ENCODE measurements at places on chromosomes 1 and 21. TPM values are rescaled to one million over a fixed set of nuclear protein-coding genes. Genes with fewer than 3 reads are reported as not detected.

- DNase-seq = peak; percentile 1
Observed at GRCh38 chr1:190453550-190453949, 24.1 kb downstream of the BRINP3 start.

- DNase-seq = peak; percentile 97
Observed at GRCh38 chr1:115829023-115829674, 11.8 kb downstream of the NHLH2 start.

DNA sequence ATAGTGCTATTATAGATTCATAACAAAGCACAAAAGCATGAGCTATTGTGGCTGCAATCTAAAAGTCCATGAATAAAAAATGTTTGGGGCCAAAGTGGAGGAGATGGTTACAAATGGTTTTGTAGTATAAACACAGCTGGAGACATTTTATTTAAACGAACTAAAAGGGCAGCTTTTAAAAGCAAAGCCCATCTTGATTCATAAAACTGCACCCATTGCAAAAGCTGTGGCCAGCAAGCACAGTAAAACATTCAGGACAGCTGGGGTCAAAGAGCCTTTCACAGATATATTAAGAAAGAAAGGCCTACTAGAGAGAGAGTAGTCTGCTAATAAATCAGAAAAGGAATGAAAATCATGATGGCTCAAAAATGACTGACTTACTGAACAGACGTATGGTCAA lies 520.8 kb downstream of the NUF2 start:
- DNase-seq = no peak

GRCh38 chr1:5836776-5837440 lies 155.3 kb downstream of the NPHP4 start:
- no peak for DNase-seq

MARK1 gene
- polyA plus RNA-seq = 0.18 TPM

RHBG gene
- not detected for polyA plus RNA-seq

DNA sequence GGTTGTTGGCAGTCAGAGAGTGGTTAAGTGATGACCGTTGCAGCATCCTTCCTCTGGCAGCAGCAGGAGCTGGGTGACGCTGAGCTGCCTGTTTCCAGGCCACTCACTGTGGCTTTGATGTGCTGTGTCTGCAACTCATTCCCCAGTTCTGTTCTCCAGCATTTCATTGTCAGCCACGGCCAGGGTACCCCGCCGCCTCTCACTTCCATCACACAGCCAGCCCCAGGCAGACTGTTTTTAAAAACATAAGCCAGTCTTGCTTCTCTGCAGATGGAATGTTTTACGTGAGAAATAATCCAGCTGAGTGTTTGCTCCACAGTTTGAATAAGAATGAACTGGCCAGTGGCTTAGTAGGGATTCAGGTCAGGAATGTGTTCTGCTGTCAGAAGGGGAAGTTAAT lies 21.5 kb upstream of the ST6GALNAC3 start:
- peak; percentile 31 for DNase-seq

- DNase-seq = peak; percentile 67
Observed at GRCh38 chr21:27301220-27301619, 334.3 kb upstream of the ADAMTS5 start.

DNA sequence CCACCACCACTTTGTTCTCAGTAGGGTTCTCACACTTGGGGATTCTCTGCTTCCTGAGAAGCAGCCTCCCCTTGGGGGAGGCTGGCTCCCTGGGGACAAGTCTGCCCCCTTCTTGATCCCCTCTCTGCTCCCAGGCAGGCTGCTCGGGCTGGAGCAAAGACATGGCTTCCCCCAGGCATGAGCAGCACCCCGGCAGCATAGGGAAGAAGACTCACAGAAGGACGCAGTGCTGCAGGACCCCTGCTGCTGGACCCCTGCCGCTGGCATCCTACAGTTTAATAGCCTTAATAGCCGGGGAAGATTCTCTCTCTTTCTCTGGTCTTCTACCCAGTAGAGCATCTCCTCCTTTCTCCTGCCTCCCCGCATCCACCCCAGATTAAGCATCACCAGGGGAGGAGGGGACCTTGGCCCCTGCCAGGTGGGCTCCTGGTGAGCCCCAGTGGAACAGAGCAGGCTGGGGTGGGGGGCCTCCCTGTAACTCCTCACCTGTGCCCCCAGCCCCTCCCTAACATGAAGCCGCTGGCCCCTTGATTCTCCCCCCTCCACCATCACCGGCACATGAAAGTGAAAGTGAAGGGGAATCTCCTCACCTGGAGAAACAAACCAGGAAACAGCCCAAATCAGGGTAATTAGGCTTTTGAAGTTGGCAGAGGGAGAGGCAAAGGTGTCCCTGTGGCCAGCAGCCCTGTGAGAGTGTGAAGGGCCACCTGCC lies 2.5 kb downstream of the WNT3A start:
- DNase-seq = no peak

DNA sequence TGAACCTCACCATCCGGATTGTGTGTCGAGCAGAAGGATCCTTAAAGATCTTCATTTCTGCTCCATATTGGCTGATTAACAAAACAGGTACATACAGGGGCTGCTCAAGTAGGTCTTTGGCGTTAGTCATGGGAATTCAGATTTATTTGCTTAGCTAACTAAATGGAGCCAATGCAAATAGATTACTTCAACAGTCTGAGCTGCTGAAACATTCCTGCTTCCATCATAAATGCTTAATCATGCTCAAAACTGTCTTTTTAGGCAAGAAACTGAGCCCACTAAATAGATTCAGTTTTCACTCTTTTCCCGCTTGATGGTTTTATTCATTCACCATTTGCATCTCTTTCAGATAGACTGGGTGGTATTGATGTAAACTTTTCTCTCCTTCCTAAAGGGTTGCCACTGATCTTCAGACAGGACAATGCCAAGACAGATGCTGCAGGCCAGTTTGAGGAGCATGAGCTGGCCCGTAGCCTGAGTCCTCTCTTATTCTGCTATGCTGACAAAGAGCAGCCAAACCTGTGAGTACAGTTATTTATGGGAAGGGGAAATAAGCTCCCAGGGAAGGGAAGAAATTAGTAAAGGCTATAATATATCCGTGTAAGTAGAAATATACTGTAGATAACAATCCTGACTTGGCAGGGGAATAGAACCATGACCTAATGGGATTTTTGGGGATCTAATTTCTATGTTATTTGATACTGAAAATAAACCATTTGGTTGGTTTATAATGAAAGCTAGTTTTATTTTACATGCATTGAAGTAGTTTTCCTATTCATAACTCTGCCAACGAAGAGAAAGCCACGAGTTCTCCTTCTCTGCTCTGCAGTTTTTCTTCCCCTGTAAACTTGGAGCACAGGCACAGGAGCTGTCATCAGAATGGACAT lies 126.4 kb downstream of the VPS13D start:
- DNase-seq = no peak
